NCI-H524 (cell line): ENCODE measurements at places on chromosomes 11 and 22.

- no peak for DNase-seq
Measured at GRCh38 chr11:2511421-2512369, 66.9 kb downstream of the KCNQ1 start.

DNA sequence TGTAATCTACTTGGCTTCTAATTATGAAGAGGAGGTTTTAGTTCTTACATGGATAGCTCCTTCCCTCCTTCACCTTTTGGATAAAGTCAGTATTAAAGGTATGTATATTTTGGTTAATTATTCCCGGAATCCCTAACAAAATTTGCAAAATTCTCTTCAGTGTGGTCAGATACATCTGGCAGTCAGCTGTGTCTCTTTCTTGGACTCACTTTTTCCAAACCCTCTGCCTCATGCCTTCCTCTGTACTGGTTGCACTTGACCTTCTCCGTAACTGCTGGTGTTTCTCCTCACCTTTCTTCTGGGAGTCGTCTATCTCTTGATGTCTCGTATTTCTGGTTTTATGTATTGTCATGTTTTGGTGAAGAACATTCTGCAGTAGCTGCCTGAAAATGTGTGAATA lies 62.5 kb downstream of the PPP6R3 start:
- DNase-seq = no peak

- DNase-seq = no peak
Measured at GRCh38 chr11:78063440-78064181, at the start of gene THRSP. TSS of gene THRSP (plus strand) at chr11:78063861. CDS start at chr11:78063882, 21 bp downstream.

DNA sequence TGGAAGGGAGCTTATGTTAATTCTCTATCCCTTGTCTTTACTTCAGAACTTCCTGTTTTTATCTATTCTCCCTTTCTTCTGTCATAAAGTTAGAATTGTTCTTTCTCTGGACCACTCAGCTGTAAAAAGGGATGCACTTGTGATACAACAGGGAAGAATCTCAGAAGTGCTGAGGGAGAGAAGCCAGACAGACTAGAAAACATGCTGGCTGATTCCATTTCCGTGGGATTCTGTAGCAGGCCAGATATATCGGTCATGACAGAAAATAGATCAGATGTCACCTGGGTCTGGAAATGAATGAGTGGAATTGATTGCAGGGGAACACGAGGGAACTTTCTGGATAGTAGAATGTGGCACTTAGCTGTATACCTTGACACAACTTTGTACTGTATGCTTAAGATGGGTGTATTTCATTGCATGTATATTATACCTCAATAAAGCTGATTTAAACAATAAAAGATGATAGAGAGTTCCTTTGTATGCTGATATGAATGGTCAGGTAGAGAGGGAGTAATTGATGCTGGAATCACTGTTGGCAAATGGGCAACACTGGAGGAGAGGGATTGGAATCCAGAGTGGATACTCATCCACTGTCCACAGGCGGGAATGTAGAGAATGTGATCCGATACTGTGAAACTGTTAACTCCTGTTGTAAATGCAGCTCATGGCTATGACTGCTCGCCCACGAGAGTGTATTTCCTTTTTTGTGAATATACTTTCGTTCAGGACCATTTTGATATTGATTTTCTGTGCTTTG lies 59.6 kb downstream of the ATXN10 start:
- no peak for DNase-seq

DNA sequence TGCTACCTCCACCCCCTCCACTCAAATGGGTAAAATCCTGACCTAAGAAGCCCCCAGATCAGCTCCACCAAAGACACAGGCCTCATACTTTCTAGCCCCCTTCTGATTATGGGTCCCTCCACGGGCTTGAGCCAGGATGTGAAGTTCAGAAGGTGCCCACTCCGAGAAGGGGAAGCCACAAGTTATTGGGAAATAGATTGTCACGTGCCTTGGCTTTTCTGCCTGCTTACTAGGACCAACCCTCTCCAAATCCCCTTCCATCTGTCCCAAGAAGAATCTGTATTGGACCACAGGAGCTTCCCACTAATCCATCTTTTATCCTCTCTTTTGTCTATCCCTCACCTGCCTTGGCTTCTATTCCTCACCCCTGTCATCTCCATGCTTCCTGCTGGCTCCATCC lies 3.0 kb upstream of the NRGN start:
- DNase-seq = peak; percentile 73

- DNase-seq = no peak
Measured at GRCh38 chr11:125942771-125943428, 2.9 kb upstream of the VSIG10L2 start.

- DNase-seq = no peak
Measured at GRCh38 chr11:77249427-77249826, 52.1 kb downstream of the GDPD4 start.
